ENCODE measurements at places on chromosomes 7 and 10.

GRCh38 chr10:105354010-105354409 lies 712.9 kb downstream of the SORCS3 start:
- no peak for DNase-seq

DNA sequence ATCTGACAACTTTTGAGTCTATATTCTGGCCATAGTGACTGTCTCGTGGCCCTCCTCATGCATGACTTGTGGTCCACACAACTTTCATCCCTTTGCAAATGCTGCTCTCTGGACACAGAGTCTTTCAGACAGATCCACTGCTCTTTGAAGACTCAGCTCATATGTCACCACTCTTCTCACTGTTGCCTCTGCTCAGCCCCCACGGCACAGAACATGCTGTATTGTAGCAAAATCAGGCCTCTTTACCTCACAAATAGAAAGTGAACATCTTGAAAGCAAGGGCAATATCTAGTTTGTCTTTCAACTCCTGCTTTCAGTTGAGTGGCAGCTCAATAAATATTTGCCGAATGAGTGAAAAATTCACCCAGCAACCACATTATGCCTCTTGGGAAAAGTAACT lies 443.5 kb downstream of the NRG3 start:
- DNase-seq, result no peak

DNA sequence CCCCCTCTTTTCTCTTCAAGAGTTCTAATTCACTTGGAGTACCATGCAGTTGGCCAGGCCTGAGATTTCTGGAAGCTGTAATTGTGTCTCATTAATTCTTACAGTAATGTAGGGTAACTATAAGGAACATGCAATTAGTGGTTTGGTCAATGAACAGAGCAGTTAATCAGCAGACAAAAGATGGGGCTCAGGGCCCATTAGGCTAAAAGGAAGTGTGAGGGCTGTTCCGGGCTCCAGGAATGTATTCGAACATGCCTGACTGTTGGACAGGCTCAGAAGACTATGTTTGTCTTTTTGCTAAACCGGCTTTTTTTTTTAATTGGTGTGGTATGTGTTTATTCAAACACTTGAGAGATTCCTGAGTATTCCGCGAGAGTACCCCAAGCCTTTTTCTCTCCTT lies 42.5 kb upstream of the FZD8 start:
- DNase-seq, result no peak

GRCh38 chr7:156656598-156656997 lies 16.0 kb downstream of the RNF32 start:
- DNase-seq, result no peak

DNA sequence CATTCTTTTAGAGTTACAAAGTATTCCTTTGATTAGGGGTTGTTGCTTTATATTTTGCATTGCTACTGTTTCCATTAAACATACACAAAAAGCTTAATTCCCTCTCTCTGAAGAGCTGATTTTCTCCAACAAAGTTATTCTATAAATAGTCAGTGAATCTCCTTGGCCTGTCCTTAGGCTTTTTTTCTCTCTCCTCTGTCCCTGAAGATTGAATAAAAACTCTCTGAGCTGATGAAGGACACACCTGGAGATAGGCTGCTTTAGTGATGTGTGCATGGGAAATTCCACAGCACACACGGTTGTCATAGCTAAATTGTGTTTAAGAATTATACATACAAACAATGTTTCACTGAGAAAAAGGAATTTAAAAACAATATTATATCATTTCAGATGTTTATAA lies 90.5 kb upstream of the TMEM106B start:
- DNase-seq, result no peak

DNA sequence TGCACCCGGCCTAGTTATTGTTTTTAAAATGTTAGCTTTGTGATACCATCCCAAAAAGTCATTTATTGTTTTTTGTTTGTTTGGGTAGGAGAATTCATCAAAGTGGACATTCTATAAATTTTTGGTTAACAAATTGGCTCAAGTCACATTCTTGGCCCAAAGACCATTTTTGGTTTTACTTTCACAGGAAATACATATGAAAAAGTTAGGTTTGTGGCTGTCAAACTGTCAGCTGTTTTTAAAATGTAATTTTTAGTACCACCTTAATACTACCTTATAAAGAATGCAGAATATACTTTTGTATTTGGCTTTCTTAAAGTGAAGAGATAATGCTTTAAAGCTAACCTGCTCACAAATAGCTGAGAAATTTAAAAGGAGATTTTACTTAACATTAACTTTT lies 25.1 kb downstream of the TMEM168 start:
- no peak for DNase-seq

- DNase-seq, result no peak
These were observed 141.1 kb downstream of the SPAG6 start for GRCh38 chr10:22486431-22486830.

- no peak for DNase-seq
These were observed 102.2 kb upstream of the CTTNBP2 start for GRCh38 chr7:117975476-117975875.

GRCh38 chr10:32293581-32293980 lies 53.4 kb downstream of the EPC1 start:
- no peak for DNase-seq

GRCh38 chr10:11017570-11018431 lies at the start of gene CELF2:
Gene CELF2, plus strand, starts transcription at chr10:11017872. Its CDS starts 218 bp downstream, at chr10:11018090.
- no peak for DNase-seq

GRCh38 chr10:86710987-86711512 lies 42.7 kb downstream of the LDB3 start:
- DNase-seq, result peak; percentile 72

DNA sequence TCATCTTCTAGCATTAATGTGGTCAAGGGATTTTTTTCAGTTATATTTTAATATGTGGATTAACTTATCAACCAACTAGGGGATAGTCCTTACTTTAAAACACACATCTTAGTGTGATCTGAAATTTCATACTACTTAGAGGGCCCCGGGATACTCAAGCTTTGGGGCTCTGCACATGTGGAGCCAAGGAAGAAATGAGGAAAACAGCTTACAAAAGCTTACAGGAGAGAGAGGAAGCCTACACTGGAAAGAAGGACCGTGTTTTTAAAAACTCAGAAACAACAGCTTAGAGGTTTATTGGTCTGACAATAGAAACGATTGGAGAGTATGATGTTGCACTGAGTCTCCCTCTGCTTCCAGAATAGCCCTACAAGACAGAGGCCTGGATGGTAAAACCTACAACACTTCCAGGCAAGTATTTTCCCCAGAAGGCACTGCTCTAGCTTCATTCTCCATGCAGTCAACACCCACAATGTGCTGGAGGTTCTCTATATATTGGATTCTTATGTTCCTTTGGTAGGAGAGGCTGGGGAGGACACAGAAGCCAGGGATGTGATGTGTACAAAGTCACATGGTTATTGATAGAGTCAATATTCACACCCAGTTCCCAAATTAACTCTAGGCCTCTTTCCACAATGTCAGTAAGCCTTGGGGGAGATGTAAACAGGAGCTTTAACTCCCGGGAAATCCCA lies 47.3 kb downstream of the JCAD start:
- no peak for DNase-seq

- DNase-seq, result no peak
These were observed 138.0 kb downstream of the TACC2 start for GRCh38 chr10:122126763-122127659.

- DNase-seq, result no peak
These were observed 35.9 kb downstream of the APBB1IP start for GRCh38 chr10:26474026-26474425.

DNA sequence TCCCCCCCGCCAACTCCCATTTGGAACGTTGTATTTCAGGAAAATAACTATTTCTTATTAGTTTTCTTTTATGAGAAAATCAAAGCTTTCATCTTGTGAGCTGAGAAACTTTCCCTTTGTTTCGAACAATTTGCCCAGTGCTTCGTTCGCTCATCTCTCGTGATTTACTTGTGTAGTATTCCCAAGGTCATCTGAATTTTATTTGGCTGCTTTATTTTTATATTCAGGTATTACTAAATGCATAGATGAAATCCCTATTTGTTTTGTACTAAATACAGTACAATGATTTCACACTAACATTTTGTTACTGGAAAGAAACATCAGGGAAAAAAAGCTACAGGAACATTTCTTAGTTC lies 12.0 kb upstream of the EBLN1 start:
- no peak for DNase-seq

DNA sequence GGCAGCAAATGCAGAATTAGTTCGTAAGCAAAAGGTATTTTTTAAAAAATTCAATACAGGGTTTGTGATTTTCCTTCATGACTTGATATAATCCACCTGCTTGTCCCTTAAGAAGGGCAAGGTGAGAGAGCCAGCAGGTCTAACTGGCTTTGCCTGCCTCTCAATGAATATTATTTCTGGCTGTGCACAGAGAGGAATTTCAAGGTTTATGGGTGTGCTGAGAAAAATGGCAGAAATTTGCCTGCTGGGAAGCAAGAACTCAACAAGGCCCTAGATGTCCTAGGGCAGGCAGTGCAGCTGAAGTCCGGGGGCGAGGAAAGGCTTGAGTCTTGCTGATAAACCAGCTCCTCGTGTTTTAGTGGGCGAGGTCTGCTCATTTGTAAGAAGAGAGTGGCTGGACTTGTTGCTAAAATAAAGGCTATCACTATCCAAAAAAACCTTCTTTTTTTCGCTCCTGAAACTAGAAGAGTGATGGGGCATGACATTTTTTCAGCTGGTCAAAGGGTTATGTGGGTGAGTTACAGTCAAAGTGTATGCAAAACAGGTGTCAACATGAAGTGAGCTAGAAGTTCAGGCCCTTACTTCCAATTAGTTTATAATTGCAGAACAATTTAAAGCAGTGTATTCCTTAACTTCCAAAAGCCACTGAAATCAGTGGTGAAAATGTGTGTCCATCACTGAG lies 385.8 kb upstream of the KLF6 start:
- DNase-seq, result no peak

GRCh38 chr7:80131675-80132435 lies 2.8 kb upstream of the GNAI1 start:
- no peak for DNase-seq

GRCh38 chr7:43295429-43295828 lies 183.0 kb downstream of the HECW1 start:
- no peak for DNase-seq

DNA sequence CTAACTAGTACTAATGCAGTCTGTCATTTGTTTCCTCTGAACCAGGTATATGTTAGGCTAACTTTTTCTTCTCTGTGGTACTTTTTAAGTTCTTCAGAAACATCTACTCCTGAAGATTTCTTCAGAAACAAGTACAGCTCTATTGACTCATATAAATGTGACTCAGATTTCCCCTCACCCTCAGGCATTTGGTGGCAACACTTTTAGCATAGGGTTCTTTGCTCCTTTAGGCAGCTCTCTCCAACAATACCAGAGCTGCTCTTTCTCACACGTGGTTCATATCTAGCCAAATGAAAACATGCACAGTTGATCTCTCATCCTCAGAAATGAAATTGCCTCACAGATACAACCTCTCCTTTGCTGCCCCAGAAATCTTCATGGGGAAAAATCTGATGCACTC lies 939.8 kb downstream of the SORCS1 start:
- DNase-seq, result no peak

GRCh38 chr7:90671571-90671970 lies 75.5 kb downstream of the CDK14 start:
- DNase-seq, result no peak

GRCh38 chr10:117259279-117259678 lies 18.4 kb downstream of the SLC18A2 start:
- no peak for DNase-seq

DNA sequence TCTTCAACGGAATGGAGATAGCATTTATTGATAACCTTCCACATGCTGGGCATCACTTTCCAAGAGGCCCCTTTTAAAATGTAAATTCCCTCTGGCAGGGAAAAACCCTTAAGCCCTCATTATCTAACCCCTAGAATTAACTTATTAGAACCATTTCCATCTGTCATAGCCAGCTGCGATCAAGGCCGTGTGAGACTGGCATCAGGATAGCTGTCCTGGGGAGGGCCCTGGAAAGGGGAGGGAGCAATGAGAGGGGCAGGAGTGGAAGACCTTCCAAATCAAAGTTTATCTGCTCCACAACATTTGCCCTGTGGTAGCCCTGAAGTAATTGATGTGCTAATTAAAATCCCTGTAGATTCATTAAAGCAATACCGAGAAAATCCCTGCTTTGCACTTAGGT lies 45.0 kb upstream of the JAZF1 start:
- DNase-seq, result no peak

- no peak for DNase-seq
These were observed 40.1 kb upstream of the PPP1R17 start for GRCh38 chr7:31646942-31647341.

DNA sequence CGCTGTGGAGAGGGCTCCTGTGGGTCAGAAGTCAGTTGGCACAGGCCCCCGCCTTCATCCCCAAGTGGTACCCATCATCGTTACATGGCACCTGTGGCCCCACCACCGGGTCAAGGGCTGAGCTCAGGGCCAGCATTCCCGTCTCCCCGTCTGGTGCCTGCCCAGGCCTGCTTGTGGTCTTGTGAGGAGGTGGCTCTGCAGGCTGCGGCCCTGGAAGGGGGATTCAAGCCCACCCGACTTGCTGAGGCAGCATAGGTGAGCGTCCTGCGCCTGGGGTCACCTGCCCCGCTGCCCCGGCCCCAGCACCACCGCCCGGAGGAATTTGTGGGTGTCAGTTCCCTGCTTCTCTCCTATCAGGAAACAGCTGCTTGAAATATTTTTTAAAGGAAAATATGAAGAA lies 53.0 kb upstream of the EN2 start:
- no peak for DNase-seq

GRCh38 chr7:125465527-125465926 lies 535.9 kb upstream of the POT1 start:
- no peak for DNase-seq

DNA sequence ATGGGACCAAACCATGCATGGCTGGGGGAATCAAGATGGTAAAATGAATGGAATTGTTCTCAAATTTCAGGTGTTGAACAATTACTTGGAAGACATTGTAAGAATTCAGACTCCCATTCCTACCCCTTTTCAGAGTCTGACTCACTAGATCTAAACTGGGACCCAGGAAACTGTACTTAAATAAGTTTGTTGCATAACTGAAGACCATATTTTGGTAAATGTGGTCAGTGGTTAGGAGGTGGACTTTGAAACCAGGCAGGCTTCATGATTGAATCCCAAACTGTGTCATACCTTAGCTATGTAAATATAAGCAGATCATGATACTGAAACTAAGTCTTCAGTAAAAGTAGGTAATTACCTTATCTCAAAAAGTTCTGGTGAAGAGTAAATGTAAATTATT lies 41.7 kb downstream of the ZWINT start:
- no peak for DNase-seq

- DNase-seq, result no peak
These were observed 119.8 kb downstream of the EBF3 start for GRCh38 chr10:129844216-129844766.

- no peak for DNase-seq
These were observed 119.1 kb upstream of the JCAD start for GRCh38 chr10:30178356-30178964.
